GM12878 (cell line): ENCODE measurements at places on chromosomes 4 and X. TPM values are rescaled to one million over a fixed set of nuclear protein-coding genes. Genes with fewer than 3 reads are reported as not detected.

POF1B gene
- polyA plus RNA-seq: 0.86 and 1.0 TPM in 2 replicates

BRS3 gene
- polyA plus RNA-seq: not detected in 2 replicates

KIAA1210 gene
- not detected in 2 replicates for polyA plus RNA-seq

SLITRK2 gene
- polyA plus RNA-seq: not detected in 2 replicates

HSFX3 gene
- polyA plus RNA-seq: 0.50 TPM in 1 of 2 replicates, not detected in the other

CPZ gene
- not detected in 2 replicates for polyA plus RNA-seq

TMEM187 gene
- 4.2 and 4.8 TPM in 2 replicates for polyA plus RNA-seq

RNF212 gene
- not detected in 2 replicates for polyA plus RNA-seq

HSD17B13 gene
- not detected in 2 replicates for polyA plus RNA-seq

CFP gene
- polyA plus RNA-seq: 1.9 and 3.1 TPM in 2 replicates

SPANXN3 gene
- not detected in 2 replicates for polyA plus RNA-seq

BST1 gene
- 0.33 and 0.42 TPM in 2 replicates for polyA plus RNA-seq

MAGEA2B gene
- not detected in 2 replicates for polyA plus RNA-seq
